Fibroblast of pulmonary artery (primary cell): ENCODE measurements at places on chromosomes 5 and 9.

DNA sequence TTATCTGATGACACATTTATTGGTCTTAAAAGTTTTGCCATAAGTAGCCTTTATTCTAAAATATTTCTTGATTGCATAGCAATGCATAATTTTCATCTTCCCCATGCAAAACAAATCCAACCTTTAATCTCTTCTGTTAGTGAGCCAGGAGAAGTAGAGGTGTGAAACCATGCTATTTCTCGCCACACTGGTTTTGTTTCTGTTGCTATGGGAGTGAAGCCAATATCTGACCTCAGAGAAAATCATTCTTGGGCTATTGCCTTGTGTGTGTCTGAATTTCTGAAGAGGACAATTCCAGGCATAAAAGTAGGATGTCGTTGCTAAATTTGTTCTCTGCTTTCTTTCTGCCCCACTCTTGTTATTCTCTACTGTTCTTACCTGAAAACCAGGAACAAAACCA is 183.6 kb downstream of the PTTG1 start:
- DNase-seq: no peak

DNA sequence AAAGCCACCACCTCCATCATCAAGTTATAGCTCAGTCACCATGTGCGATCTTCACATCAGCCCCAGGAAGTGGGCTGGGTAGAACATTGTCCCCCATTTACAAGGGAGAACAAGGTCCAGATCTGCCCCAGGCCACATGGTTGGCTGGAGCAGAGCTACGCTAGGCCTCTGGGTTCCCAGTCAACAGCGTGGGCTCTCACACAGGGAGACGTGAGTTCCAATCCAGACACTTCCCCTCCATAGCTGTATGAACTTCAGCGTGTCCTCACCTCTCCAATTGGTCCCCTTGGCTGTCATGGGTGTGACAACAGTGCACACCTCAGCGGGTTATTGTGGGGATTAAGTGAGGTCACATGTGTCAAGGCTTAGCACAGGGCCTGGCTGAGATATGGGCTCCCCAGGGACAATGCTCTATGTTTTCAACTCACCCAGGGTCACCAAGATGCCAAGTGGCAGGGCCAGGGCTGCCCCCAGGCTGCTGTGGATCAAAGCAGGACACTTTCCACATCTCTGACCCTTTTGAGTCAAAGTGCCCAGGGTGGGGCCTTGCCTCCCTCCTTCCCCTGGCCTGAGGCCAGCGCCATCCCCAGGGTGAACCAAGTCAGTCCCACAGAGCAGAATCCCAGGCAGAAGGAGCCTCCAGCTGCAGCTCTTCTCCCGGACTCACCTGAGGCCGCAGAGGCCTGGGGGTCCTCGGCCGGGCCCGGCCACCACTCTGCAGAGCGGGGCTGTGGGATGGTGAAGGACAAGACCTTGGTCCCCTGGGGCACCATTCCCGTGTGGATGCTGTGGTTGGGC is 19.8 kb downstream of the AKNA start:
- no peak for DNase-seq

GRCh38 chr9:133170716-133171115 is 7.0 kb upstream of the GBGT1 start:
- DNase-seq: no peak

DNA sequence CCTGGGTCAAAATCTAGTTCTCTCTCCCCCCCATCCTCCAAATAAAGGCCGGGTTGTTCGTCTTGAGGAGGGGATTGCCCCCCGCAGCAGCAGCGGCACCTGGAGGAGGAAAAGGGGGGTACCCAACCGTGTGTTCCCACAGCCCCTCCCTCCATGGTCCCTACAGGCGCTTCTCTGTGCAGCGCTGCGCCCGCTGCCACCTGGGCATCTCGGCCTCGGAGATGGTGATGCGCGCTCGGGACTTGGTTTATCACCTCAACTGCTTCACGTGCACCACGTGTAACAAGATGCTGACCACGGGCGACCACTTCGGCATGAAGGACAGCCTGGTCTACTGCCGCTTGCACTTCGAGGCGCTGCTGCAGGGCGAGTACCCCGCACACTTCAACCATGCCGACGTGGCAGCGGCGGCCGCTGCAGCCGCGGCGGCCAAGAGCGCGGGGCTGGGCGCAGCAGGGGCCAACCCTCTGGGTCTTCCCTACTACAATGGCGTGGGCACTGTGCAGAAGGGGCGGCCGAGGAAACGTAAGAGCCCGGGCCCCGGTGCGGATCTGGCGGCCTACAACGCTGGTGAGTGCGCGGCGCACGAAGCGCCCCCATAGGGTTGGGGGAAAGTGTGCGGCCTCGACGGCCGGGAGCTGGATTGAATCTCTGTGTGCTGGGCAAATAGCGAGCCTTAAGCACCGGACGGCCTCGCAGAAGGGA is 3.5 kb downstream of the LHX2 start:
- no peak for DNase-seq

DNA sequence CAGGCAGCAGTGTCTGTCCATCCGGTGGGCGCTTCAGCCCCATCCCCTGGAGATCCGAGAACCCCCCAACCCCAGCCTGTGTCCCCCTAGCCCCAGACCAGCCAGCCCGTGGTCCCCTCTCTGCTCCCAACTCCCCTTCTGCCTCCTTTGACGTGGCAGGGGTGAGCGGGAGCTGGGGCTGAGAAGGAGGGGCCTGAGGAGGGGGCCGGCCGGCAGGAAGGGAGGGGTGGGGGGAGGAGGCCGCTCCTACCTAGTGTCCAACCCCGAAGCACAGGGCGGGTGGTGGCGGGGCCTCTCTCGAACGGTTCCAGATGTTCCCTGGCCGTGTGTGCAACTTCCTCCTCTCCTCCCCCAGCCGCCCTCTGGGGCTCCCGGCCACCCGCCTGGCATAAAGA is 31.0 kb downstream of the GOLGA2 start:
- peak; percentile 89 for DNase-seq

DNA sequence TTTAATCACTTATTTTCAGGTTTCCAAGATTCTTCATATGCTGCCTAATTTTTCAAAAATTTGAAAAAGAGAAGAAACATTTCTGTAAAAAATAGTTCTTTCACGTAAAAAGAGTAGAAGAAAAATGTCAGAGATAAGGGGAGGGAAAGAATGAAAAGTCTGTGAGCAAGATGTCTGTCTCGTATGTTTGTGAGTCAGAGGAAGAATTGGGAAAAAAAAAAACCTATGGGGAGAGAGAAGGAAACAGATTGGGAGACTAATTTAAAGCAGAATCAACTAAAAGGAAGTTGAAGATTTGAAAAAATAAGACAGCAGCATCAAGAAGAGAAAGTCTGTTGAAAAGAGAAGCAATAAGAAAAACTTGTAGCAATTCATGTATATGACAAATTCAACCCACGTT is 456.3 kb downstream of the HINT1 start:
- peak; percentile 53 for DNase-seq

DNA sequence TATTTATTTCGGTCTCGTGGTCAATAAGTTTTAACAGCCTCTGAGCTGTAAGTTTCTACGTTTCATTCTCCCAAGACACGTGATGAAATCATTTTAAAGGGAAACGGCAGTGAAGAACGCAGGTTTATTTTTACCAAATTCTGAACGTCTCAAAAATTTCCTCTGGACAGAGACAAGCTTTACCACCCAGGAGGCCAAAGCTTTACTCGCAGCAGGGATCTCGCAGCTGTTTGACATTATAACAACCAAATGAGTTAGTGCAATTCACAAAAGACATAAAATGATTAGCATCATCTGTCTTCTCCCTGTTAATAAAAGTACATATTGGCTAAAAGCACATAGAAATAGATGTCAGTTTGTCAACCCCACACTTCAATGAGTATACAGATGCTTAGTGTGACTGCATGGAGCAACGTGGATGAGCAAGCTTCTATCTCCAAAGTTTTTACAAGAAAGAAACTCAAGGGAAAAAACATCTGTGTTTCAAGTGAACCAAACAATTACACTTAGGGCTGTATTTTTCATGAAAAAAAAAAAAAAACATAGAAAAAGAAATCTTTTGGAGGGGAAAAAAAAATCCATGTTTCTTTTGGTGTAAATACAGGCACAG is 2.5 kb downstream of the SEMA5A start:
- DNase-seq: no peak

DNA sequence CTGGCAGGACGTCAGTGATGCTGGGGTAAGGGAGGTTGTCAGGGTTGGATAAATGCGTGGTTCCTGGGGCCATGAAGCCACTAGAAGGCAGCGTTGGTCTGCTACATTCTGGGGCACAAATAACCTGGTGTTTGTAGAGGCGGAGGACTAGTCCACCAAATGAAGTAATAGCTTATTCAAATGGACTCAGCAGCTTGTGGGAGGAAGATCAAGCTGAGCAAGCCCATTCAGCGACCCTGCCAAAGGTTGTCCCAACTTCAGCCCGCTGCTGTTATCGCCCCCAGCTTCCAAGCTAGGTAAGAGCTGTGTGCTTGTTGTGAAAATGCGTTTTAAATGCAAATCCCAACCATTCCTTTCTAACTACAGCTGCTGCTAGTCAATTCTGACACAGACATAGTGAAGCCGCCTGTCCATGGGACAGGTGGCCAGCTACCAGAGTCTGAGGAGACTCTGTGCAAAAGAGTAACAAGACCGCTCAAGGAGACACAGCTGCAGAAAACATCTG is 7.6 kb upstream of the FAM240B start:
- peak; percentile 81 for DNase-seq

GRCh38 chr5:13472842-13473241 is 471.6 kb downstream of the DNAH5 start:
- DNase-seq: no peak

GRCh38 chr5:105504-106070 is 13.6 kb downstream of the PLEKHG4B start:
- no peak for DNase-seq

DNA sequence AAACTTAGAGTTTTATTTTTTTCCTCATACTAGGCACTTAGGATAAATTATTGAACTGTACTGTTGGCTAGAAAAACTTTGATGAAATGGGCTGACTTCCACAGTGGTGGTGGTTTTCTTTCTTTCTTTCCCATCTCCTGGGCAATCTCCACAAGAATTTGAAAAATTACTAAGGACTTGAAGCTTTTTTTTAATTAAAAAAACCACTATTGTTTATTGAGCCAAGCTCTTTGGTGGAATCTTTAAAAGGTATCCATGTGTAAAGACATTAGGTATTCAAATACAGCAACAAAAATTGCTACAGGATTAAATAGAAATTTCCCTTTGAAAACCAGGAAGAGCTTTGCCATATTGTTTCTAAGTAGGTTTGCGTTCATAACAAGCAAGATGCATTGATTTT is 14.1 kb downstream of the MARCHF6 start:
- no peak for DNase-seq

- peak; percentile 7 for DNase-seq
These were observed 565.7 kb upstream of the FTMT start for GRCh38 chr5:121285801-121286521.

DNA sequence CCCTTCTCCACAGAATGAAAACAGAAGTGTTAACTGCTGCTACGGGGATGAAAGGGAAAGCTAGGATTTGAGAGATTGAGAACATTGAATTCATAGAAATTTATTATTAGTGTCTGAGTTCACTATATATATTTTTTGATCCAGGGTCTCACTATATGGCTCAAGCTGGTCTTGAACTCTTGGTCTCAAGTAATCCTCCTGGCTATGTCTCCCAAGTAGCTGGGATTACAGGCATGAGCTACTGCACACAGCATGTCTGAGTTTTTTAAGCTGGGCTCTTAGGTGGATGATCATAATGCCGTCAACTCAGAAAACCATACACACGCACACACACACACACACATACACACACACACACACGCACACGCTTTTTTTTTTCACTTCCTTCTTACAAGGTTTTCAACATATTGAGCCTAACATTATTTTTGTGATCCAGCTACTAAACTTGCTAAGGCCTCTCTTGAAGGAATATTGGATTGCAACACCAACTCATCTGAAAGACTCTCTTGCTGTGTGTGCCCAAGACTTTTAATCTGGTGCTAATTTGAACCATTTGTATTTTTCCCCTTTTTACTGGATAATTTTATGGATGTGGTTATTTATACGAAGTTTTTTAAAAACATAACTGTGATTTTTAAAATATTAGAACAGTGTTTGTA is 1045.4 kb downstream of the DTWD2 start:
- no peak for DNase-seq

DNA sequence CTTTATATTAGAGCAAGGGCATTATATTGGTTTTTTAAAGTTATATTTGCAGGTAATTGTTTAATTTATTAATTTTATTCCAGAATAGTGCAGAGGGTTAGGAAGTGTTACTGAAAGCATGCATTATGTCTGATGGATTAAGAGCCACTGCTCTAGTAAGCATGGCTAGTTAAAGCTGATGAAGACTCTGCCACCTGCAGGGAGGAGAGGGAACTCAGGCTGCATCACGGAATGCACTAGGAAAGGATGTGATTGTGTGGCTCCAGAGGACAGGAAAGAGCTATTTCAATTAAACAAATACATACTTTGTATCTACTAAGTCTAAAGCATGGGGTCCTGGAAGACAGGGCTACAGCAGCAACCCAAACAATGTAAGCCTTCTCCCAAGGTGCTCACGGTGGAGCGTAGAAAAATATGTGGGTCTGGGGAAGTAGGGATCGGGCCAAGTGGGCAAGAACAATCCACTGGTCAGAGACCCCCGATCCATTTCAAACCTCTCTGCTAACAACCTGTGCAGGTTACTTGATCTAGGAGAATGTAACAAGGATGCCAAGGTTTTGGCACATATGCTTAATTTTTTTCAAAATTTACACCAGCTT is 15.3 kb upstream of the GRXCR2 start:
- DNase-seq: peak; percentile 69

- peak; percentile 27 for DNase-seq
These were observed 63.8 kb downstream of the FNBP1 start for GRCh38 chr9:129979071-129979745.

DNA sequence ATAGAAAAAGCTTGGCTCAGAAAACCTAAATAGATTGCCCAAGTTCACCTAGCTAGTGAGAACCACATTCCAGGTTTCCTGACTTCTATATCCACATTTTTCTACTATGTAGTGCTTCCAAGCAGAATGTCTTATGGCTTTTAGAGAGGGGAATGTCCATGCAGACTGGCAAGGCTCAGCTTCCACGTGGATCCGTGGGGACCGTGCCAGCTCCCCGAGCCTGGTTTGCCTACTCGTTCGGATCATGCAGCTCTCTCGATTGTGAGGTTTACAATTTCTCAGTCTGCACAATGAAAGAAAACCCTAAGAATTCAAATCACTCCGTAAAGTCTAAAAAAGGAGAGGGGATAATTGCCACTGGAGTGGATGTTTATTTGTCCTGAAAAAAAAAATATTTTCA is 256.5 kb upstream of the NR4A3 start:
- no peak for DNase-seq

GRCh38 chr5:109003928-109004327 is 256.2 kb downstream of the FER start:
- DNase-seq: no peak

GRCh38 chr5:181235689-181236366 is 7.9 kb downstream of the RACK1 start:
- DNase-seq: no peak

DNA sequence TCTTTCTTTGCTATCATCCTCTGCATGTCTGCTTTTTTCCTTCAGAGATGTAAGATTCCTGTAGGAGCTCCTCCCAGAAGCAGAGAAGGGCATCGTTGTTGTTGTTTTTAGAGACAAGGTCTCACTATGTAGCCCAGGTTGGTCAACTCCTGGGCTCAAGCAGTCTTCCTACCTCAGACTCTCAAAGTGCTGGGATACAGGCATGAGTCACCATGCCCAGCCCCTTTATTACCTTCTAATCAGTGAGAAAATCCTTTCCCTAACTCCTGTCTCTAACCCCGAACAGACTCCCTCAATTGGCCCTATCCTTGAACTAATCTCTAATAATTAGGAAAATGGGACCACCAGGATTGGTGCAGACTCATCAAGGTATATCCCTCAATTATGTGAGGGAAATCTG is 64.4 kb downstream of the GALNT10 start:
- DNase-seq: no peak

- DNase-seq: peak; percentile 97
These were observed 20.2 kb downstream of the SLC22A5 start for GRCh38 chr5:132389585-132390286.

GRCh38 chr9:3836011-3836410 is 310.2 kb upstream of the RFX3 start:
- no peak for DNase-seq
